ENCODE measurements at places on chromosomes 13 and 19.
A peak's percentile ranks its signal among the peaks of the same experiment; 100 is the strongest.

DNA sequence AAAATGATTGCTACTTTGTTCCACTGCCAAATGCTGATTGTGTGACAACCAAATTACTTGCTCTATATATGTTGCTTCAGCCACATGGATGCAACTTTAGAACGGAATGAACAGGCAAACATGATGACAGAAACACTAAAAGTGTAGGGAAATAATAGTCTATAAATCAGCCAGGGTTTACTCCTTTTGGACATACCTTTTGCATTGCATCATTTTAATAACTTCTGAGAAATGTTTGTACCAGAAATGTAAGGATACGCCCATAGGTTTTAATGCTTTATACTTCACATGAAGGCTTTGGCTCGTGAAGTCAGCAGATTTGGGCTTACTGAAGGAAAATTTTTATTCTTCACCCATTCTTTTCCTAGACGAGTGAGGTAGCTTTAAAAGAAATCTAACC lies 141.0 kb downstream of the POSTN start:
- no peak for DNase-seq

DNA sequence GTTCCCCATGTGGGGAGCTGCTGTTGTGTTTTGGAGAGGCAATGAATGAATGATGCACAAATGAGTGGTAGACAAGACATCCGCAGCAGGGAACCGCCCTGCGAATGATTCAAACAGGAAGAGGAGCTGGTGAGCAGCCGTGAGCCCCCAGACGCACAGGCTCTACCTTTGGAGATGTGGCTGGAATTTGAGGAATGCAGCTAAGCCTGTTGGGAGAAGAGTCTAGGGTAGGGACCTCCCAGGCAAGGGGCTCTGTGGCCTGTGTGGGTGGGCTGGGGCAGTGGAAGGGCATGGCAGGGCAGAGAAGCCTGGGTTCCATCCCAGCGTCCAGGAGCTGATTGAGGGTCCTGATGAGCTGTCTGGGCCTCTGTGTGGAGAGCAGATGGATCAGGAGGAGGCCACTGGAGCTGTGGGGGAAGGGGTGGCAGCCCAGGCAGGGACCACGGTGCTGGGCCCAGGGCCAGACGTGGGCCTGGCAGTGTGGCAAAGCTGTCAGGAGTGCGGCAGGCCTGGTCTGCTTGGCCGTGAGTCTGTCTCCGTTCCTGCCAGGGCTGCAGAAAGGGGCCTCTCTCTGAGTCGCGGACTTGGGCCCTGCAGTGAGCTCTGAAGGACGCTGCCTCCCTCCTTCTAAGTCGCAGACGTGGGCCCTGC lies 41.8 kb upstream of the DCUN1D2 start:
- DNase-seq: no peak

GRCh38 chr19:35929876-35930275 lies 6.3 kb upstream of the LRFN3 start:
- no peak for DNase-seq

DNA sequence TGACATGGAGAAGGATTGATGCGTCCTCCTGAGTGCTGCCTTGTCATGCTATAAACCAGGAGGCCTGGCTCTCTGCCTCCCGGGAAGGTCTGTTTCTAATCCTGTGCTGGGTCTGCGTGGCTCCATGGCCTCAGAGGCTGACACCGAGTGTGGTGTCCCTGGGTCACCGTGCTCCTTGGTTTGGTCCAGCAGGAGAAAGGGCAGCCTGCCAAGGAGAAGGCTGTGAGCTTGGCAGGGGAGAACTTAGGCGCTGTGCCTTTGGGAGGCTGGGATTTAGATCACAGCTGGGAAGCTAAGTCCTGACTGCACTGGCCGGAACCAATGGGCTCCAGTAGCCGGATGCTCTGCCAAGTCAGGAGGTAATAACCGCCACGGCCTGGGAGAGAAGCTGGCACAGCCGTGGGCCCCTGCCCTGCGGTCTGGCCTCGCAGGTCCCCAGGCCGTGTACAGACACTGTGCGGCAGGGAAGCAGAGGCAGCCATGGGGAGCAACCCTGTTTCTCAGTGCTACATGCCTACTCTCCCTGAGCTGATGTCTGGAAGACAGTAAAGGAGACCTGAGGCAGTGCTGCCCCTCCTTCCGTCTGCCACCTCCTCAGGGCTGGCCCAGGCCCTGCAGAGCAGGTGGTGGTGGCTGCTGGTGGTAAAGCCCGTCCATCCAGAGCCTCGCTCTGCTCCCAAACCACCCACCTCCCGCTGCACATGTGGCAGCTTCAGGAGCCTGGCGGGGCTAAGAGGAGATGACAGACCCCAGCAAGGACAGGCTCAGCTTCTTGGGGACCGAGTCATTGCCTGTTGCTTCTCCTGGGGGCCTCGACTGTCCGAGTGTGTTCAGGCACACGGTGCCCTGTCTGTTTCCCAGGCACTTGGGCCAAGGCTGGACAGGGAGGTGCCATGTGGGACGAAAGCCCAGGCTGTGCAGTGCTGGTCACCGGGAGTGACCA lies 44.9 kb downstream of the C13orf46 start:
- peak; percentile 57 for DNase-seq

DNA sequence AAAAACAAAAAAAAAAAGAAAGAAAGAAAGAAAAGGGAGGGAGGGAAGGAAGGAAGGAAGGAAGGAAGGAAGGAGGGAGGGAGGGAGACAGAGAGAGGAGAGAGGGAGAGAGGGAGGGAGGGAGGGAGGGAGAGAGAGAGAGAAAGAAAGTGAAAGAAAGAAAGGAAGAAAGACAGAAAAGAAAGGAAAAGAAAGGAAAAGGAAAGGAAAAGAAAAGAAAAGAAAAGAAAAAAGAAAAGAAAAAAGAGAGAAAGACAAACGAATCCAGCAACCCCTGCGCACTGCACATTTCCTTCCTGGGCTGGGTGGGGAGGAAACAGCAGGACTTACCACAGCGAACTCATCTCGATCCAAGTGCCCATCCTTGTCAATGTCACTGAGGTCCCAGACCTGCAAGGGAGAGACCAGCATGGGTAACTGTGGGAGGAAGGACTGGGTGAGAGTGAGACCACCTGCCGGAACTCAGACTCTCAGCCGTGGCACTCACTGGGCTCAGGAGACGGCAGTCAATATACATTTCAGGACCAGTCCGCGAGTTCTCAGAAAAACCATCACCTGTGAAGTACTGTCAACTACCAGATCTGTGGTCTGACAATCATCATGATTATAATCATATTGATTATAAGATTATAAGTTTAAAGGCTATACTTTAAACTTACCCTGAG lies 43.3 kb downstream of the EPS15L1 start:
- no peak for DNase-seq
